ENCODE measurements at places on chromosomes 12 and 14. TPM values are rescaled to one million over a fixed set of nuclear protein-coding genes. Genes with fewer than 3 reads are reported as not detected.

The OR6C2 gene
- not detected for total RNA-seq

GRCh38 chr12:58434726-58435125 is 485.6 kb downstream of the LRIG3 start:
- no peak for DNase-seq
- no peaks in the 10 kb centered on the region for H3K4me1 ChIP-seq
- H3K27ac ChIP-seq: no peak overlapping the region

The PLEKHG7 gene
- total RNA-seq: 1.4 TPM

DNA sequence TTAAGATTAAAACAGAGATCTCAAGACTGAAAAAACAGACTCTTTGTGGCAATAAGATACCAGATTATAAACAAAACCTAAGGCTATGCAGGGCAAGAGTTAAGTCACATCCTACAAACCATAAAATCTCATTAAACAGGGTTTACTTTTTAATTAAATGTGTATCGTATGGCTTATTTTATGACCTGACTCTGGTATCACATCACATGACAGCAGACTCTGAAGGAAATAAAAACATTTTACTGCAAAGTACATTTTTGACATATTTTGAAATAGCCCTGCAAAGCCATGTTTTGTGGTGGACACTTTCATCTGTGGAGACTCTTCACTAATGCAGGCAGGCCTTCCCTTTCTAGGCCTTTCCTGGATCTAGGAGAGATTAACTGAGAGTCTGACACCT is 327.6 kb upstream of the CLEC14A start:
- no peak overlapping the region for H3K4me3 ChIP-seq
- no peak overlapping the region for H3K27ac ChIP-seq
- H3K27me3 ChIP-seq: no peaks in the 10 kb centered on the region

- no peaks in the 10 kb centered on the region for H3K27me3 ChIP-seq
- H3K4me3 ChIP-seq: no peak overlapping the region
- DNase-seq: no peak
- H3K36me3 ChIP-seq: no peaks in the 10 kb centered on the region
- no peak overlapping the region for H3K27ac ChIP-seq
- no peaks in the 10 kb centered on the region for H3K4me1 ChIP-seq
Measured at GRCh38 chr12:96310067-96310466, 90.2 kb downstream of the CDK17 start.

DNA sequence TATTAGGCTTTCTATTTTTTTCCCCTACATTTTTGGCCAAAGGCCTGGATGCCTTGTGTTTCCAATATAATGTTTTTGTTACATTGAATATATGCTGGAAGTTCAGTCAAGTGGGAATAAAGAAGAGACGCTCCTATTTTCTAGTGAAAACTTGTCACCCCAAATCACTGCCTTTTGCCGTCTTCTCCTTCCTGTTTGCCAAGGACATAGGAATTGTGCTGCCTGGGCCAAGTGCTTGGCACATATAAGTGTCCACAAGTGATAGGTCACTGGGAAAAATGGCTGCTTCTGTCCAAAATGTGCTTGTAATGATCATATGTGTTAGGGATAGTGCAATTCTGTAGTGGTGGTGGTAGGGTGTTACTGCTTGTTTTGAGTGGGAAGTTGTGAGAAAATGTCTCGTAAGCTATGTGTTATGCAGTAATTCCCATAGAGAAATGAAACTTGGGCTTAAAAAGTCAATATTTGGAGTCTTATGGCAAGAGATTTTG is 11.6 kb upstream of the KCNJ8 start:
- no peak for DNase-seq
- no peaks in the 10 kb centered on the region for H3K36me3 ChIP-seq
- H3K4me1 ChIP-seq: no peaks in the 10 kb centered on the region
- H3K27ac ChIP-seq: no peak overlapping the region

DNA sequence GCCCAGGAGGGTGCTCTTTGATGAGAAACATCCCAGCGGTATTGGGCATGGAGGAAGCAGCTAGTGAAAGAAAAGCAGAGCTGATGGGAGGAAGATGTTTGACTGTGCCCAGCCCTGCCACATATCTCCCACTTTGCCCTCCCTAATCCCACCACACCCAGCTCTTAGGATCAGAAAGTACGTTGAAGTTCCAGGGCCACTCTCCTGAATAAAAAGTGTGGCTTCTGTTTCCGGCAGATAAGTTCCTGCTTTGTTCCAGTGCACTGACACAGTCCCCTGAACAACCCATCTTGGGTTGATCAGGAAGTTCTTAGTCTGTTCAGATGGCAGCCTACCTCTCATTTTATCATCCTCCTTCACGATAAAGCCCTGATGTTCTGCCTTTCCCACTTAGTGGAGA is 16.5 kb downstream of the TPCN1 start:
- no peak for DNase-seq
- H3K4me1 ChIP-seq: peaks cover 22% of the 10 kb centered on the region
- H3K27me3 ChIP-seq: no peaks in the 10 kb centered on the region

- H3K27ac ChIP-seq: no peak overlapping the region
- H3K36me3 ChIP-seq: no peaks in the 10 kb centered on the region
- no peaks in the 10 kb centered on the region for H3K27me3 ChIP-seq
- DNase-seq: no peak
- no peaks in the 10 kb centered on the region for H3K4me1 ChIP-seq
Measured at GRCh38 chr14:31611778-31612433, 50.7 kb downstream of the NUBPL start.

The NTN4 gene
- total RNA-seq: 79.2 TPM

DNA sequence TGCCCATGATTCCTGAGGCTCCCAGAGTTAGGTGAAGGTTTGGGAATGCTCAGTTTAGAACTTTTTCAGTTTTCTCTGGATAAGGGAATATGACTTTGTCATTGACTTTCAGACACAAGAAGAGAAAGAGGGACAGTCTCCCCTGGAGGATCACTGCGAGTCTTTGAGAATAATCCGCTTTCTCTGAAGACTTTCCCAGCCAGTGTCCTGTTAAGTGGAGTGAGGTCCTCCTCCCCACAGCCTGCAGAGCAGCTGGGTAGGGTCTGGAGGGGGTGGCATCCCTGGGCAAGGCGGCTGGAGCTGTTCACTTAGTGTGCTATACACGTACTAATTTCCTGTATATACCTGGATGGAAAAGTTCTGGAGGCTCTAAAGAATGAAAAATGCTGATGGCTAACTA is 8.5 kb upstream of the RAB35 start:
- no peaks in the 10 kb centered on the region for H3K27me3 ChIP-seq
- peaks cover 10% of the 10 kb centered on the region for H3K36me3 ChIP-seq
- H3K27ac ChIP-seq: no peak overlapping the region
- H3K4me3 ChIP-seq: no peak overlapping the region
- H3K4me1 ChIP-seq: no peaks in the 10 kb centered on the region

The ARMH4 gene
- 45.1 TPM for total RNA-seq

GRCh38 chr12:9404469-9405260 is 196.5 kb upstream of the PZP start:
- no peaks in the 10 kb centered on the region for H3K36me3 ChIP-seq
- no peak overlapping the region for H3K27ac ChIP-seq
- no peaks in the 10 kb centered on the region for H3K4me1 ChIP-seq
- H3K4me3 ChIP-seq: no peak overlapping the region
- no peak for DNase-seq

Measured in prostate gland (tissue), 2 donors.